ENCODE measurements at places on chromosomes 4 and X. TPM values are rescaled to one million over a fixed set of nuclear protein-coding genes. Genes with fewer than 3 reads are reported as not detected.

DNA sequence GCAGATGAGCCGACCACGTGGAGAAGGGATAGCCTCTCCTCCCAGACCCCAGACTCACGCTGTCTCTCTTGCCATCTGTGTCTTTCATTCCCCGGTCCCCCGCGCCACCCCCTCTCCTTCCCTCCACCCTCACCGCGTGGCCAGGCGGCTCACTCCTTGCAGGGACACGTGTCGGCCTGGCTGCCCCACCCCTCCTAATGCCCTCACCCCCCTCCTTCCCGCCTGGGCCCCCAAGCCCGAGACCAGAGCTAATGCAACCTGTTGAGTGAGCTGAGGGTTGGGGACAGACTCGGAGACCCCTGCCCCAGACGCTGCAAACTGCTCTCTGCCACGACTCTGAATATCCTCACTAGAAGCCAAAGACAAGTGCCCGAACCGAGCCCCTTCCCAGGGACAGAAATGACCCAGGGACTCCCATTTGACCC, 1.8 kb downstream of the SLC38A5 start:
- peak overlapping the region; percentile 40 for H3K4me3 ChIP-seq
- H3K27ac ChIP-seq: no peak overlapping the region
- no peak for DNase-seq
- H3K36me3 ChIP-seq: no peaks in the 10 kb centered on the region
- peaks cover 10% of the 10 kb centered on the region for H3K4me1 ChIP-seq

DNA sequence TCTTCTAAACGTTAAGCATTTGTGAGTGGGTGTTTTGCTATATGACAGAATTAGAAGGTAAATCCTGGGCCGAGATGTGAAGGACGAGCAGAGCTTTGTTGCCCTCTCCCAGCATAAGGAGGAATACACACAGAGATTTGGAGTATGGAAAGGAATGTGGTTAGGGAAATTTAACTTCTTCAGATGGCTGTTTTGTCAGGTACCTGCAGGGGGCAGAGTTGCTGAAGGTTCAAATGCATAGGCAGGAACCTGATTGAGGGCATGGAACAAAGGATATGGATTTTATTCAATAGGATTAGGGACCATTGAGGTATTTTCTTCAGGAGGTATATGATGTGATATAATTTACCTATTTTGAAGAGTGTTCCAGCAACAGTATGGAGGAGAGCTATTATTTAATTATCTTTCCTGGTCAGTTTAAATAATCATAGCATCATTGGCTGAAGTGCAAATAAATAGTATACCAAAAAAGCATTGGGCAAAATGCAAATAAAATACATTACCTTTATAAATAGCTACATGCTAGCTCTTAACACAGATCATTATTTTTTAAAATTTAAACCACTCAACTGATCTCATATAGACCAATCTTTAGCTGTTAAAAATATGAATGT, 143.6 kb downstream of the SLIT2 start:
- H3K27me3 ChIP-seq: peaks cover 24% of the 10 kb centered on the region
- no peak overlapping the region for H3K4me3 ChIP-seq
- H3K27ac ChIP-seq: peak overlapping the region; percentile 75
- DNase-seq: peak; percentile 11

DNA sequence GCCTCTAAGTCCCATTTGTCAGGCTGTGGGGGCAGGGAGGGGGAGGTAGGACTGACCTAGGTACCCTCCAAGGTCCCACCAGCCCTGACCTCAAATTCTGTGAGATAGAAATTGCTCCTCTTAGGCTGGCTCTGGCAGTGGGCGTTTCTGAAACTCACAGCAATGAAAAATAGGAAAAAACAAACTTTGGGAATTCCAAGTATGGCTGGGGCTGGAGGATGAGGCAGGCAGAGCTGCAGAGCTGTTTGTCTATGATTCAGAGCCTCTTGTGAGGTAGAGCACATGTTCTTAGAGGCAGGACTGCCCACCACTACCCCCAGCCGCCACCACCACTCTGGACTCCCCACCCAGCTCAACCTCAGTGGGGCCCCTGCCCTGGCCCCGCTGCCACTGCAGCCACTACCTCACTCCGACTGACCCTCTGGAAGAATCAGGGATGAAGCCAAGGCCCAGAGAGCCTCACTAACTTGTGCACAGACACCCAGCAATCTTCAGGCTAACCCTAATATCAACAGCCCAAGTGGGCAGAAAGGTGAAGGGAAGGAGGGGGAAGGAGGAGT, 98.2 kb downstream of the PJA1 start:
- no peak overlapping the region for H3K27ac ChIP-seq
- DNase-seq: no peak
- no peaks in the 10 kb centered on the region for H3K4me1 ChIP-seq
- H3K36me3 ChIP-seq: no peaks in the 10 kb centered on the region

- peaks cover 13% of the 10 kb centered on the region for H3K4me1 ChIP-seq
- no peaks in the 10 kb centered on the region for H3K36me3 ChIP-seq
- no peak for DNase-seq
Measured at GRCh38 chrX:112672788-112673560, 6.8 kb downstream of the LHFPL1 start.

Gene FHL1
- total RNA-seq: 3.0 TPM

Gene FGF5
- 0.64 TPM for total RNA-seq
